Activated T-helper 1 cell treated with anti-CD3 and anti-CD28 coated beads, Interleukin-2, amount 50 U/mL, for 16 hours (primary cell): ENCODE measurements at places on chromosomes 5 and 9.

DNA sequence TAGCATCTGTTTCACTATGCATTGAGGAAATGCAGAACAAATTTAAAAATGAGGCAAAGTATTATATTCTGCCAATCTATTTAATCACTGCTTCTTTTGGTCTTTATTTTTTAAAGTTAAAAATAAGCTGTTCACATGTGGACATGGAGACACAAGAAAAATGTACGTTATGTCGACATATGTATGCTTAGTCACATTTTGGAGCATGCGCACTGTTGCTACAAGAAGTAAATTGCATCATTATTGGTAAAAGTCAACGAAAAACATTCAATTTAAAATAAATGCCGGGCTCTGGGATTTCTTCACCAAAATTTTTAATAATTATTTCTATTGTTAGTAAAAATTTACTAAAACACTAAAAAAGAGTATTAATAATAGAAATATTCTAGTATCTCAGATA is 876.3 kb upstream of the CTNND2 start:
- DNase-seq: no peak

DNA sequence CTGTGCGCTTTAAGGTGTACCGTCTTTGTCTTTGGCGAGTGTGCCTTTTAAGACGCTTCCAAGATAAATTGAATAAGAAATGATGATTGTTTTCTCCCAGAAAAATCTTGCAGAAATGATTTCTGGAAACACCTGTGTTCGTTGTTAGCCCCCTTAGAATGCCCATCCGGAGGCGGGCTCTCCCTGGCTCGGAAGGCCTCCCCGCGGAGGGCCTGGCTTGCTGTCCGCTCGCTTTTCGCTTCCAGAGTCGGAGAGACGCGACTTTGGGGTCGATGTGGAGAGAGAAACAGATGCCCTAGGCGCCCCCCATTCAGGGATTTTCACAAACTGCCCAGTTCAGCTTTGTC is 23.9 kb downstream of the LECT2 start:
- DNase-seq: no peak

DNA sequence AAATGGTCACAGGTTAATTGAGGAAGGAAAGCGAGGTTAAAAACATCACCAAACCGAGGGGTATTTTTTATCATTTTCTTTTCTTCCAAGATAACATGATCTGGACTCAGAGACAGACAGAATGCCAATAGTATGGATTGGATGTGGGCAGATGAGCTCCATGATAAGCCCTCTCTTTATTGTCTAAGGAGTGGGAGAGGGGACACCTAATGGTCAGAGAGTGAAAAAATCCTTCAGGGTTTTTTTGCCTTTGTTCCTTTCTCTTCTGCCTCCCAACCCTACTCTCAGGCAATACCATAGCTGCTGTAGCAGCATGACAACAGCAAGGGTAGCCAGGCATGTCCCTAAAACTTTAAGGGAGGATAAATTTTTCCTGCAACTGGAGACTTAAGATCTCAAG is 94.7 kb downstream of the DIRAS2 start:
- no peak for DNase-seq

DNA sequence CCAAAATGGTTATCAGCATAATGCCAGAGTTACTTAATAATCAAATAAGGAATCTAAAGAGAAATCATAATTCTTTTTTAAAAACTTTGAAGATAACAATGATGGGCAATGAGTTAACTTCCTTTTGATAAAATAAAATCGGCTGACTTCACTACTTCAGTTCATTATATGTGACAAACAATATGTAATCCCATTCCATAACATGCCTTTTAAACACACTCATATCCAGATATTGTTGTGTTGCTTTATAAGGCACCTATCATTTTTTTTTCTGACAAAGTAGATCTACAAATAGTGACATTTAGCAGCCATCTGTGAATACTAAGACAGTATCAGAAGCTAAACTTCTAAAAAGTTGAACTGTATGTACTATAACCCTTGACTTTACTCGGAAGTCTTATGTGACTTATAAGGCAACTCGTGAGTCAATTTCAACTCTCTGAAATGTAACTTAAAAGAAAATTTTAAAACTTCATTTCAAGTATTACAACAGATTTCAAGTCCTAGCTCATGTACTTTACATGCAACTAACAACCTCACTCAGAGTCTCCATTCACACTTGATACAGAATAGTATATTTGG is 7.5 kb downstream of the ADAMTS6 start:
- DNase-seq: no peak

GRCh38 chr5:39225405-39226099 is 6.2 kb upstream of the FYB1 start:
- DNase-seq: no peak

- no peak for DNase-seq
These were observed 459.4 kb upstream of the ITGA1 start for GRCh38 chr5:52328220-52328806.

DNA sequence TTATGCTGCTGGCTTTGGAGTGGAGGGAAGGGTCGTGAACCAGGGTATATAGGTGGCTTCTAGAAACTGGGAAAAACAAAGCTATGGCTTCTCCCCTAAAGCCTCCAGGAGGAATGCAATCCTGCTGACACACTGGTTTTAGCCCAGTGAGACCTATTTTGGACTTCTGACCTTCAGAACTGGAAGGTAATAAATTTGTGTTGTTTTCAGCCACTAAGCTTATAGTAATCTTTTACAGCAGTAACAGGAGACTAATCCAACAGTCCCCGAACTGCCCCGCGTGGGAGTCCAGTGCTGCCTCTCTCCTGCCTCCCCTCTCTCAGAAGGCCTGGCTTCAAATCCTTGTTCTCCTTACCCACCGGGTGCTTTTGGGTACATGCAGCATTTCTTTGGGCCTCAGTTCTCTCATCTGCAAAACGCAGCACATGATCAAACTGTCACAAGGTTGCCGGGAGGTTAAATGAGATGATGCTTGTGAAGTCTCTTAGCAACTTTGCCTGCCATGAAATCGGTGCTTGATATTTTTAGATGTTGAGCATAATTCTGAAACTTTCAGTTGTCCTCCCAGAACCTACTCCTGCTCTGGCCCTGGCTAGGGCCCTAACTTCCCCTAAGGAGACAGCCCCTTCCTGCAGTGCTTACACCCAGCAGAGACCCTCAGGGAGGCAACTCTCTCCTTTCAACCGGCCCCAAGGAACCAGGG is 127.3 kb upstream of the BOD1 start:
- DNase-seq: no peak

DNA sequence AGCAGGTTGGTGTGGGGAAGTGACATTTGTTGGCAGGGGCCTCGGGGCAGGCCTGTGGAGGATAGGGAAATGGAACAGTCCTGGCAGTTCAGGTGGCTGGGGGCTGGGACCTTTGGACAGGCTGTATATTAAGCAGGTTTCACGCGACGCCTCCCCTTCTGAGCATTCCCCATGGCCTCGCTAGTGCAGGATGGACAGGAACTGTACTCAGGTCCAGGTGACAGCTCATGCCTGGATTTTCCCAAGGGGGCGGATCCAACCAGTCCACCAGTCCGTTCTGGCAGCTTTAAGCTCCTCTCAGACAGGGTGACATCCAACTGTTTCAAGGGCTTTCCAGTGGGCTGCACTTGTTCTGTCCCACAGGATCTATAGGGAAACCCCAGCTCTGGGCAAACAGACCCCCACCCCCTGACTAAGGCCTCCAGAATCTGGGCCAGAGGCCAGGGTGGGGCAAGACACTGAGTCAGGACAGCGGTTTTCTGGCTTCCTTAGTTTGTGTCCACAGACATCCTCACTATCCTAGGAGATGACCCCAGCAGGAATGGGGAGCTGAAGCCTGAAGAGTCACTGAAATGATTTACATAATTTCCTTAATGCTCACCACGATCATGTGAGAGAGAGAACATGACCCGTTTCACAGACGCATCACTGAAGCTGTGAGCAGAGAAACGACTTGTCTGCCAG is 20.9 kb downstream of the CSF2 start:
- no peak for DNase-seq

DNA sequence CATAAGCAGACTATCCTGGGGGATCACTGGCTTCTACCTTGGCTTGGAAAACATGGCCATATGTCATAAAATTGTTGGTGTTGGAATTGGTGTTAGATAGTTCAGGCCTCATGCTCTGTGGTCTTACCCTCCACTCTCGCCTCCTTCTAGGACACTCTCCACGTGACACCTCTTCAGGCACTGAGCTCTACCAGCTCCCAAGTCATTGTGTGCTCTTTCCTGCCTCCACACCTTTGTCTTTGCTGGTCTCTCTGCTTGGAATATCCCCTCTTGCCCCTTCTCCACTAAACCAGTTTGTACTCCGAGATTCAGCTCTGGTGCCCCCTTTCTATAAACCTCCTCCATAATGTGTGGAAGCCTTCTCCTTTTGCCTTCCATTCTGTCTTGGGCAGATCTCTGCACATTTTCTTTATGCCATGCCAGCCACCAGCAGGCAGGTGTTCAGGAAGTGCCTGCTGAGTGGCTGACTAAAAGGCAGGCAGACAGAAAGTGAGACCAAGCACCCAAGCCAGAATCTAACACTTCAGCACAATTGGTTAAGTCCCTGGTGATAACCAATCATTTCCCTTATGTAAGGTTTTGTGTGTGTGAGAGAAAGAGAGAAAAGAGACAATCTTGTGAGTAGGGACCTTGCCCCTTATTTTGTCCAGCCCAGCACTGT is 37.7 kb downstream of the SAR1B start:
- no peak for DNase-seq

DNA sequence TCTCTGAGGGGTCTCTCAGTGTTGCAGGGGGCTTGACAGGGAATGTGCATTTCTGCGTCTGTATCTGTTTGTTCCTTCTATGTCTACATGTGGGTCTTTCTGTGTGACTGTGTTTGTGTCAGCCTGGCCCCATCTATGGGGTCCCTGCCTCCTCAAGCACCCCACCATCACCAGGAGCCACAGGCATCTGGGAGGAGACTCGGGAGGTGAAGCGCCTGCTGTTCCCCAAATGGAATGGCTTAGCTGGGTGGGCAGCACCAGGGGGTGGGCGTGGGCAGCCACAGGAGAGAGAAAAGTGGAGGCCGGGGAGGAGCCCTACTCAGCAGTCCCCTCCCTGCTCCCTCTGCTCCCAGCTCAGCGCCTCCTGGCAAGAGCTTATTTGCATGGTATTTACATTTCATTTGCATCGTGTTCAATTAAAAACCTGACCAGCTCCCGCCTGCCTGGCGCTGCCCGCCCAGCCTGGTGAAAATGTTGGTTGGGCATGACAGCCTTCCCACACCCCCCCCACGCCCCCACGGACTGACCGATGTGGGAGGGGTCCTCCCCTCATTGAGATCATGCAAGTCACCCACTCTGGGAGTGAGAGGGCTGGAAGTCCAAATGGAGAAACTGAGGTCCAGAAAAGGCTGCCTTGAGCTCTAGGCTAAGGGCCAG is 50.5 kb downstream of the CXXC5 start:
- DNase-seq: no peak

DNA sequence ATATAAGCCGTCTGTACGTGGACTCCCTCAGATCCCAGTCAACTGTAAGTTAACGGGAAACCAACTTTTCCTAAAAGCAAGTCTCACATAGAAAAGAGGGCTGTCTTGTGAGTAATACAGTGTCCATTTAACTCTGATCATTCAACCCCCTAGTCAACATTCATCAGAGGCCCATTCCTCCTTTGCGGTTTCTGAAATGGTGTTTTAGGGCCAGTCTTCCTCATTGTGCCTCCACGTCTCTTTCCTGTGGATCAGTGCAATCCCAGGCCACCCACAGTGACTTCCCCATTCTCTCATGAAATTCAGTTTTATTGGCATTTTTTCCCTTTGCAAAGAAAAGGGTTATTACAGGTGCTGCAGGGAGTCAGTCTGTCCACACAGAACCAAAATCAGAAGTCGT is 261.8 kb downstream of the NR3C1 start:
- DNase-seq: no peak

DNA sequence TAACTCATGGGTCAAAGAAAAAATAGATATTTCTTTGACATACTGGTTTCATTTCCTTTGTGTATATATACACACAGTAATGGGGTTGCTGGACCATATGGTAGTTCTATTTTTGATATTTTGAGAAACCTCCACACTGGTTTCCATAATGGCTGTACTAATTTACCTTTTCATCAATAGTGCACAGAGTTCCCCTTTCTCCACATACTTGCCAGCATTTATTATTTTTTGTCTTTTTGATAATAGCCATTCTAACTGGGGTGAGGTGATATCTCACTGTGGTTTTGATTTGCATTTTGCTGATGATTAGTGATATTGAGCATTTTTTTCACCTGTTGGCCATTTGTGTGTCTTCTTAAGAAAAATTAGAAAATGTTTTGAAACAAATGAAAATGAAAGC is 78.4 kb upstream of the CKMT2 start:
- DNase-seq: no peak

GRCh38 chr5:24816206-24816605 is 171.4 kb upstream of the CDH10 start:
- DNase-seq: no peak

DNA sequence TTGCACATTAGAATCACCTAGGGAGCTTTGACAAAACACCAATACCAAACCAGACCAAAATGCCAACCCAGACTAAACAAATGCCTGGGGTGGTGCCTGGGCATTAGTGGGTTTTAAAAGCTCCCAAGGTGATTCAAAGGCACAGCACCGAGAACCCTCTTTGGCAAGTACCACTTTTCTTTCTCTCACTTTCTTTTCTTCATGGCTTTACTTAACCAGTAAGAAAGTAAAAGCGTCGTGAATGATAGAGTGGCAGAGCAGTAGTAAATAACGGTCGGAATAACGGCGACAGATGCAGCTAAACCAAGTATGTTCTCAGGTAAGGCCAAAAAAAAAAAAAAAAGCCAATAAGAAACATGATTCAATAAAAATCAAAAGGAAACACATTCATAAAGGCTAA is 49.5 kb downstream of the ZNF608 start:
- no peak for DNase-seq

GRCh38 chr9:3191715-3192114 is 334.1 kb downstream of the RFX3 start:
- DNase-seq: no peak

- DNase-seq: no peak
These were observed 71.5 kb upstream of the PSD2 start for GRCh38 chr5:139723986-139724587.

- no peak for DNase-seq
These were observed 317.6 kb upstream of the KLF4 start for GRCh38 chr9:107807183-107807582.

GRCh38 chr9:128394379-128395168 is 23.4 kb downstream of the URM1 start:
- DNase-seq: no peak

DNA sequence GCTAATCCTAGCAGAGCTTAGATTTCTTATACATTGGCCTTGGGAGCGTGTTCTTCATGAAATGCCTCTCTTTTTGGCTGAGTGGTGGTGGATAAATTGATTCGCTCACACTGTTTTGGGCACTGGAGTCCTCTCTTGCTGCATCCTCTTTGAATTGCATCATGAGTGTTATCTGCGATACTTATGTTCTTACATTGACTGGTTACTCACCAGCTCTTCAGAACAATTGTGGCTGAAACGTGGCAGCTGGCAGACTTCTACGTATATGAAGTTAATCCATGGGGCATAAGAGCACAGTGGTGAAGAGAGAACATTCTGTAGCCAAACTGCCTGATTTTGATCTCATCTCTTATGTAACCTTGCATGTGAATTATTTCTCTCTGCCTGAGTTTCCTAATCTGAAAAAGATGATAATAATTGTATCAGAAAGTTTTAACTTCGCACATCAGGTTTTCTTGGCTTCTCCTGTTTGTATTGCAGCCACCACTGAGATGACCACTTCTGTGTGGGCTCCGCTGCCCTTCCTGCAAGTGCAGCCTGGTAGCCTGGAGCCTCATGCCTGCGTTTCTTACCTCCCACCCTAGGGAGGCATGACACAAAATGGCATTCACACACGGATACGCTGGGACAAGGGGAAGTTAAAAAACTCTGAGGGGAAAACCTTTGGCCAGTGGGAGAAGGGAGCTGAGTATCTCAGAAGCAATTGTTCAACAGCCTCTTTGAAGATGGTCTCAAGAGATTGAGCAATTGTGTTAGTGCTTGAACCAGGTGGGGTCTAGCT is 295.2 kb downstream of the ARHGAP26 start:
- DNase-seq: no peak
